Caco-2 (cell line): ENCODE measurements at places on chromosomes 6 and 20. TPM values are rescaled to one million over a fixed set of nuclear protein-coding genes. Genes with fewer than 3 reads are reported as not detected.

The EMILIN3 gene
- 0.50 and 0.51 TPM in 2 replicates for total RNA-seq

The EYS gene
- not detected in 2 replicates for total RNA-seq

The MMP24 gene
- 13.0 and 15.6 TPM in 2 replicates for total RNA-seq

The ZC2HC1B gene
- not detected in 2 replicates for total RNA-seq

The BPIFB1 gene
- not detected in 2 replicates for total RNA-seq

The TNFAIP3 gene
- 45.7 and 50.4 TPM in 2 replicates for total RNA-seq

The EDN3 gene
- total RNA-seq, result 26.8 and 41.8 TPM in 2 replicates

The FILIP1 gene
- total RNA-seq, result 0.07 TPM in 1 of 2 replicates, not detected in the other

The NKX2-2 gene
- not detected in 2 replicates for total RNA-seq

The C2 gene
- total RNA-seq, result 4.8 and 4.9 TPM in 2 replicates

The CNKSR3 gene
- total RNA-seq, result 31.8 and 33.1 TPM in 2 replicates

The ADTRP gene
- total RNA-seq, result 3.0 and 5.2 TPM in 2 replicates

The KCNK5 gene
- 19.8 and 20.9 TPM in 2 replicates for total RNA-seq

The KCNK16 gene
- total RNA-seq, result not detected in 2 replicates

The SLC17A2 gene
- not detected in 2 replicates for total RNA-seq

The RAET1L gene
- not detected in 2 replicates for total RNA-seq

The RGS19 gene
- 29.3 and 34.3 TPM in 2 replicates for total RNA-seq

The NR2E1 gene
- 1.3 and 1.4 TPM in 2 replicates for total RNA-seq

The HCRTR2 gene
- 0.63 and 1.3 TPM in 2 replicates for total RNA-seq
